Activated T-helper 2 cell treated with anti-CD3 and anti-CD28 coated beads, Interferon-gamma antibody, Interleukin-2, Interleukin-4, amounts not matched to agents 10 μg/mL and 5 μg/mL and 100 μg/mL, durations not matched to agents 14 hours and 24 hours and 36 hours (primary cell): ENCODE measurements at places on chromosomes 5 and 9. TPM values are rescaled to one million over a fixed set of nuclear protein-coding genes. Genes with fewer than 3 reads are reported as not detected.

DNA sequence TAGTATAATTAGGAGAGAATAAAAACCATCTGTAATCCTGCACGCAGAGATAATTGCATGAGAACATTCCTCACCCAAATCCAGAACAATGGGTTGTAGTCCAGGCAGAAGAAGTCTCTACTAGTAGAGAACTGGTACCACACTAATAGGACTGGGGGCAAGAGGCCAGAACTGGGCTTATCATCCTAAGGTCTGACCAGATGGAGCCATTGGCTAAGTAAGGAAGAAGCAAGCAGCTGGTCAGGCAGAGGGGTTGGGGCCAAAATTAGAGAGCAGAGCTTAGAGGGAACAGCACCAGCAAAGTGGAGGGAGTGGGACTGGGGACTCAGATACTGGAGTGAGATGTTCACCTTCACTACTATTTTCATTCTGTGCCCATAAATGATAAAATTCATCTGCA, 35.4 kb upstream of the MAP1B start:
- DNase-seq, result no peak

DNA sequence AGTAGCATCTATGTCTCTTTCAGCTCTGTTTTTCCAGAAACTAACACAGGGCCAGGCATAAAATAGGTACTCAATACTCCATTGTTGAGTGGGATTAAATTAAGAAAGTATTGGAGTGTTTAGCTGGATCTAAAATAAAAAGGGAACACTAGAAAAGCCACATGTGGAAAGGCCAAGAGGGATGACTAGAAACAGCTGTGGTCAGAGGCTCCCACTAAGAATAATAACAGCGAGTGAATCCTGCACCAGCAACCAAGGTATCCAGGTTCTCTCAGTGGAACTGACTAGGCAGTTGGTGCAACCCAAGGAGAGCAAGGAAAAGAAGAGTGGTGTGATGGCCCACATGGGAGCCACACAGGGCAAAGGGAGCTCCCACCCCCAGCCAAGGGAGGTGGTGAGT, 31.5 kb upstream of the RGMB start:
- DNase-seq, result no peak

The ABL1 gene
- 35.5 and 36.5 TPM in 2 replicates for total RNA-seq

- DNase-seq, result no peak
Measured at GRCh38 chr9:24931894-24932293, 386.2 kb upstream of the IZUMO3 start.

GRCh38 chr9:121773954-121774714, 122.7 kb downstream of the DAB2IP start:
- no peak for DNase-seq

DNA sequence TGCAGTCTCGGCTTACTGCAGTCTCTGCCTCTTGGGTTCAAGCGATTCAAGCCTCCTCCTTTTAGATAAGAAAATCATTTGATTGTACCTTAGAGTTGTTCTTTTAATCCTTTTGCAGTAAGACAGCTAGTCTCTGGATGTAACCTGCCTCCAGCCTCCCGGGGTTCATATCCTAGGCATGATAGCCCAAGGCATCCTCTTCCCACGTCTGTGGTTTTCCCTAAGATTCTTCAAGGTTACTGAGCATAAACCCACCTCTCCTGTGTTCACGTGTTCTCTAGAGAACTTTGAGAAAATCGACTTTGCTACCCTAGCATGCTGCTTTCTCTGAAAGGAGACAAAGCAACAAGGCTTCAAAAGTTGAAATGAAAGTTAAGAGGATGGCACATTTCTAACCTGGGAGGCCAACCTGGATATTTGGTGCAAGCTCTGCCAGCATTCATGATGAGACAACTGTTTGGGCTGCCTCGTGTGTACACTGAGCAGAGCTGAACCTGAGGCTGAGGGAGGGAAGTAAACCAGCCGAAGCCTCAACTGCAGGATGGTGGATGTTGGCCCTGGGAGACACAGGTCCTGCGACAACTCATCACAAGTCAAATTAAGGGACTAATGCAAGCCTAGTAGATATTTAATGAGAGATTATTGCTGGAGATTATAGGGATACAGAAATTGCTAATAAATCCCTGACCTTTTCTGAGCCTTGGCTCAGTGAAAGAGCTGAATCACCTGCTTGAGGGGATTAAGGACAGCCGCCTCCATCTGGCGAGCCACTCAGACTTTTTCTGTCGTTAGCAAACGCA, 261.8 kb downstream of the ARHGAP26 start:
- DNase-seq, result no peak

GRCh38 chr9:94812343-94812742, 85.8 kb downstream of the AOPEP start:
- no peak for DNase-seq

The PRRT1B gene
- total RNA-seq, result not detected in 2 replicates

- no peak for DNase-seq
Measured at GRCh38 chr5:64595031-64595855, 89.4 kb downstream of the RGS7BP start.
